ENCODE measurements at places on chromosomes 11 and 22.

- no peak for DNase-seq
Measured at GRCh38 chr11:119513131-119513805, 90.3 kb upstream of the THY1 start.

- DNase-seq = no peak
Measured at GRCh38 chr11:120339394-120339890, 3.2 kb downstream of the ARHGEF12 start.

- DNase-seq = no peak
Measured at GRCh38 chr11:94773842-94774241, 5.7 kb downstream of the AMOTL1 start.

DNA sequence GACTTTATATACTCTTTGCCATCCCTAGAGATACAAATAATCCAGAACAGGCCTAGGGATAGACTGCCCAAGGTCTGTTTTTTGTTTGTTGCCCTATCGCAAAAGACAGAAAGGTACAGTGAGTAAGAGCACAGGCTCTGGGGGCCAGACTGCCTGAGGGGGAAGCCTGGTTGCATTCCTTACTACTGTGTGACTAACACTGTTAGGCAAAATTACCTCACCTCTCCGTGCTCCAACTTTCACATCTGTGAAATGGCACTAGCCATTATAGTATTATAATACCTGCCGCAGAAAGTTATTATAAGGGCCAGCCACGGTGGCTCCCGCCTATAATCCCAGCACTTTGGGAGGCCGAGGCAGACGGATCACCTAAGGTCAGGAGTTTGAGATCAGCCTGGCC lies 14.5 kb downstream of the SLC35F2 start:
- DNase-seq = no peak

DNA sequence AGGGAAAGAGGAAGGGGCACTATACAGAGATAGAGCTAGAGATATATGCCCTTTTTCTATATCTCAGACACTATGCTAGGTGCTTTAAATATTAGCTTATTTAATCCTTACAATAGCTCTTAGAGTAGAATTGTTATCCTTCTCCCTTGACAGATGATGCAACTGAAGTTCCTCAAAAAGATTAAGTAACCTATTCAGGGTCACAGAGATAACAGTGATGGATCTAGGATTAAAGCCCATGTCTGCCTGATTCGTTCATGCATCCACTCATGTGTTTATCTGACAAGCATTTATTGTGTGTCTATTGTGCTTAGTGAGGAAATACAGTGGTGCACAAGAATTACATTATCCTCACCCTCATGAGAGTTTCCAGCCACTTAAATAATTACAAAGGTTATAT lies 8.7 kb downstream of the CCDC83 start:
- DNase-seq = no peak

GRCh38 chr22:26825960-26826935 lies 168.9 kb downstream of the MIAT start:
- DNase-seq = no peak

DNA sequence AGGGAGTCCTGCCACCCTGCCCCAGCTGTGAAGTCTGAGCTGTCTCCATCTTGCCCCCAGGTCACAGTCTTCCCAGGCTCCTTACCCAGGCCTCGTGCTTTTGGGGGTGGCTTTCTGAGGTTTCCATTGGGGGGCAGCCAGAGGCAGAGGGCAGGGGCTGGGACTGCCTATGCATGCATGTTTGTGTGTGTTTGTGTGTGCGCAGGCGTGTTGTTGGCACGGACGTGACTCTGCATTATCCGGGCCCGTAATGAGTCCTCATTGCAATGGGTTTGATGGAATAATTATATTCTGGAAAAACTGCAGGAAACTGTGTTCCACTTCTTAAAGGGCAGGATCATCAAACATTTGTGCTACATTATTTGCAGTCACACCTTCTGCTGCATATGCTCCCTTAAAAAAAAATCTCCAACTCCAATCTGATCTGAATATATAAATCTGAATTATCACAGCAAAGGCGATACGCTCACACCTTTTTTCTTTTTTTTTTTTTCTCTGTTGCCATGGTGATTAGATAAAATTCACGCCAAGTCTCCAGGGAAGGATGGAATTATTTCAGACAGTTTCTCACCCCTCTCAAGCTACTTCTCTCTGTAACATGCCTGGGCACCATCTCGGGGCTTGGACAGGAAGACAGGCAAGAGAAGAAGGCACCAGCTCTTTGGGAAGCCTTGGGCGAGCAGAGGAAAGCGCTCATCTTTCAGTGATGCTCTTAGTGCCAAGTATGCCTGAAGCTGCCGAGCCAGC lies 45.9 kb downstream of the DSCAML1 start:
- no peak for DNase-seq

GRCh38 chr11:20035701-20036601 lies 124.3 kb downstream of the DBX1 start:
- no peak for DNase-seq

- no peak for DNase-seq
Measured at GRCh38 chr22:49355211-49355920, 472.3 kb downstream of the BRD1 start.

DNA sequence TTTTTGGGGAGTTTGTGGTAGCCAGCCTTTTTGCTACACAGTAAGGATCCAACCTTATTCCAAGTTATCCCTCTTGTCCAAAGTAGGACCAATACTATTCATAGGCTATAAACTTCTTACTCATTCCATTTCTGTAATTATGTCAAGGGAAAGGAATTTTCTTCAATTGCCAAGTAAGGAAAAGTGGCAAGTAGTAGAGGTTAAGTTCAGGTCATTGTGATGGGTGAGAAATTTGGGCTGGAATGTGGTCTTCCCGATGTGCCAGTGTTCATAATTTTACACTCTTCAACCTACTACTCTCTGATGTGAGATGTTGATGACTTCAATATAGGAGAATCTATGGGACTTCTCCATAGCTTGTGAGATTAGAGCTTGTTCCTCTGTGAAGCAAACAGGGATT lies 648.8 kb downstream of the METTL15 start:
- DNase-seq = no peak

- DNase-seq = no peak
Measured at GRCh38 chr22:41397143-41397811, 15.5 kb downstream of the TEF start.

DNA sequence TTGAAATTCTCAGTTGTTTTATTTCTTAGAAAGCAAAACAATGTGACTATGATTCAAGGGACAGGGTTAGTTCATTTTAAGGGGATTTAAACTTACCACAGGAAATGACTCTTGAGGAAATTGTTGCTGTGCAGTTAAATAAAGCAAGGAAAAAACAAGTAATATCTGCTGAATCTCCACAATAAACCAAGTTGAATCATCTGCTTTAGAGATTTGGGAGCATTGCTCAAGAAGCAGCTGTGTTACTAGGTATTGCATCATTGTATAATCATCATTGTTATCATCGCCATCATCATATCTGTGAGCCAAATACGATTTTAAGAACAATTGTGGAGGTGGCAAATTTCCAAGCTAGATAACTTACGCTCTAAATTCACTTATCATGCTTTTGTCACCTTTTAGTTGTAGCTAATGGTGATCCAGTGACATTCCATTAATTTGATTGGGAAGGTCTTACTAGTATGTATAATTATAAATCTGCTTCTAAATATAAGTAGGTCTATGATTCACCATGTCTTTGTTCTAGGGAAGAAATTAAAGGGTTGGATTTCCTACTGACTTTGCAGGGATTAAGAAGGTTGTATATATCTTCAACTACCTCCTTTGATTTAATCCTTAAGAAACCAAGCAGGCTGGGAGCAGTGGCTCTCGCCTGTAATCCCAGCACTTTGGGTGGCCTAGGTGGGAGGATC lies 19.9 kb downstream of the MMP10 start:
- no peak for DNase-seq

DNA sequence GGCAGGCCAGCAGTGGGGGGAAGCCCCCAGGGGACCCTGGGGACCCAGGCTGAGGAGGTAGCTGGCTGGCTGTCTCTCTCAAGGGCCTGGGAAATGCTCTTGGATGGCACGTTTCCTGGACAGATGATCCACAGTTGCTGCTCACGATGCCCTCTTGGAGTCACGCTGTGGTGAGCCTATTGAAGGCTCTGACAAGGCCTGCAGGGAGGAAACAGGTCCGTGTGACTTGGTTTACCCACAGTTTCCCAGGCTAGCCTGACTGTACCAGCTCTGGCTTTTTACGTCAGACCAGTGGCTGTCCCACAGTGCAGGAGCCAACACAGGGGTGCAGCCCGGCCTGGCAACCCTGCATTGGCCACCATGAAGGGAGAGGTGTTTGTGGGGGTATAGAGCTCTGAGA lies 29.2 kb upstream of the PPARA start:
- no peak for DNase-seq

DNA sequence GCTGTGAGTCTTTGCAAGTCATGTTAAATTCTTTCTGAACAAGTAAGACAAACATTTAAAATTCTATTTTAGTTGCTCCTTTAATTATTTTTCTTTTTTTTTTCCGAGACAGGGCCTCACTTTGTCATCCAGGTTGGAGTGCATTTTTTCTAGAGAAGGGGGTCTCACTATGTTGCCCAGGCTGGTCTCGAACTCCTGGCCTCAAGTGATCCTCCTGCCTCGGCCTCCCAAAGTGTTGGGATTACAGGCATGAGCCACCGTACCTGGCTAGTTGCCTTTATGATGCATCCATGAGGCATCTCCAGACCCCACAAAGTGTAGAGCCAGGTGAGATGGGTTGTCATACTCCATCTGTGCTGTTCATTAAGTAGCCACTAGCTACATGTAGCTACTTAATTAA lies 4.4 kb downstream of the ATXN10 start:
- no peak for DNase-seq

- DNase-seq = no peak
Measured at GRCh38 chr11:35063488-35063931, 75.5 kb upstream of the CD44 start.

DNA sequence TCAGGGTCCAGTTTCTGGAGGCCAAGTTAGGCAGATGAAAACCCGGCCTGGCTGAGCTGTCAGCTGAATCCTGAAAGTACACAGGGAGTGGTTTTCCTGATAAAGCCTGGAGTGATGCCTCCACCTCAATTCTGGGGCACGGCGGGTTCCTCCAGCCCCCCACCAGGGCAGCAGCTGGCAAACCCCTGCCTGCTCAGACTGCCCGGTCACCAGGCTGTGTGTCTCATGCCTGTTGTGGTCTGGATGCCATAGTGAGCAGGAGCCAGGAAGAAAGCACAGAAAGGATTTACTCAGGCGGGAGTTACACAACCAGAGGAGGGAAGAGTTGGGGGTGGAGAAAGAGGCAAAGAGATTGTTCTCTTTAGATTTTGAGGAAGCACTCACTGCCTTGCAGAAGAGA lies 119.9 kb upstream of the RASSF10 start:
- DNase-seq = no peak

- DNase-seq = no peak
Measured at GRCh38 chr11:13169709-13170108, 107.9 kb upstream of the BMAL1 start.

DNA sequence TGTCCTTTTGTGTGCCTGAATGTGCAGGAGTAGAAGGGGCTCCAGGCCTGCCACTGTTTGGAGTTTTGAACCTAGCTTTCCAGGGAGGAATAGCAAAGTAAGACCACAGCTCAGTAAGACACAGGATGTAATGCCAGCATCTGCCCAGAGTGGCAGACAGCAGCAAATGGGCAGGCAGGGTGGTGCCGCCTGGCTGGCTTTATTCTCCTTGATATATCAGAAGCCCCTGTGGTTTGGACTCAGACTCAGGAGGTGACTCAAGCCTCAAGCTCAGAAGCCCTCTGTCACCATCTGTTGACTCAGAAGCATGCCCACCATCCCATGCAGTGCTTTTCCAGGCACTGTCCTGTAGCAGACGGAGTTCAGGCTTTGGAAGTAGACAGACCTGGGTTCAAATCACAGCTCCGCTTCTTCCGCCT lies 72.7 kb upstream of the TTC12 start:
- no peak for DNase-seq

- DNase-seq = no peak
Measured at GRCh38 chr11:97502201-97502600, 1112.4 kb downstream of the JRKL start.

- DNase-seq = no peak
Measured at GRCh38 chr11:97354026-97354425, 964.2 kb downstream of the JRKL start.

- DNase-seq = no peak
Measured at GRCh38 chr22:35334004-35334403, 34.3 kb downstream of the TOM1 start.
